ENCODE measurements at places on chromosomes 7 and 10.

- no peak for DNase-seq
These were observed 100.0 kb upstream of the KCTD7 start for GRCh38 chr7:66528652-66529051.

DNA sequence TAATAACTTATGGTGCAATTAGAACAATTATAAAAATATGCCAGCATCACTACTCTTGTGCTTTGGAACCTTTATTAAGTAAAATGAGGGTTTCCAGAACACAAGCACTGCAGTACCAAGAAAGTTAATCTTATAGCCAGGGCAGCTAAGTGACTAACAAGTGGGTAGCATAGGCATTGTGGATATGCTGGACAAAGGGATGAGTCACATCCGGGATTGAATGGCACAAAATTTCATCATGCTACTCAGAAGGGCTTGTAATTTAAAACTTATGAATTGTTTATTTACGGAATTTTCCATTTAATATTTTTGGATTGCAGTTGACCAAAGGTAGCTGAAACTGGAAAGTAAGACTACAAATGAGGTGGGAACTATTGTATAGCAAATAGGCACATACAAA, 250.6 kb downstream of the C7orf25 start:
- no peak for DNase-seq

- no peak for DNase-seq
These were observed 54.9 kb downstream of the SEMA3E start for GRCh38 chr7:83593921-83594475.

DNA sequence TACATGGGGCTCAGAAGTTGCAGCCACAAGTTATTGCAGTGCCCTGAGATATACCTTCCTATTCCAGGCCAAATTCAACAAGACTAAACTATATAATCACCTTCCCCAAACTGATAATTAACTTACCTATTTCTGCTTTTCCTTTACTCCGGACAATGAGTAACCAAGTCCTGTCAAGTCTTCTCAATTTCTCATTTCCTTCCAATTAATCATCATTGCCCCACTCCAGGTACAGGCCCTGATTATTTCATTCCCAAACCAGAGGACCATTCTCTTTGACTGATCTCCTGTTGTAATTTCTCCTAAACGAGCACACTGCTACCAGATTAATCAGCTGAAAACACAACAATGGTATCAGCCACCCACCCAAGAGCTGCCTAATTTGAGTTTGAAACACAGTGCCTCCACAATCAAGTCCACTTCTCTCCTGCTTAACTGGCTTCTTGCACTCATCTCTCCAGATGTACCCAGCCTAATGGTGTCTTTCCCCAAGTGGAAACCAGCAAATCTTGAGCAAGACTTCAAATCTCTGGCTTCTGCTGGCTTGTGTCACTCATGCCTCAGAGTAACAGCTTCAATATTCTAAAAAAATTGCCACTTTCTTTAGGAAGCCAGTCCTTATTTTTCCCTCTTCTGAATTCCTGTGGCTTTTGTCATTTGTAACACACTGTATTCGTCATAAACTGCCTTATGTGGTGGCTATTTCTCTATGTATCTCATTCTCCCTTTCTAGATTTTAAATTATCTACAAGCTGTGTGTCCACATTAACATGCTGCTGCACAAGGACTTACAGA, 89.1 kb downstream of the CDK6 start:
- DNase-seq: no peak

- DNase-seq: no peak
These were observed 104.5 kb upstream of the INSYN2A start for GRCh38 chr10:127300868-127301321.

GRCh38 chr10:73991884-73992245, 6.1 kb upstream of the VCL start:
- peak; percentile 68 for DNase-seq

- DNase-seq: no peak
These were observed 733.8 kb downstream of the PARD3 start for GRCh38 chr10:34081347-34081743.

DNA sequence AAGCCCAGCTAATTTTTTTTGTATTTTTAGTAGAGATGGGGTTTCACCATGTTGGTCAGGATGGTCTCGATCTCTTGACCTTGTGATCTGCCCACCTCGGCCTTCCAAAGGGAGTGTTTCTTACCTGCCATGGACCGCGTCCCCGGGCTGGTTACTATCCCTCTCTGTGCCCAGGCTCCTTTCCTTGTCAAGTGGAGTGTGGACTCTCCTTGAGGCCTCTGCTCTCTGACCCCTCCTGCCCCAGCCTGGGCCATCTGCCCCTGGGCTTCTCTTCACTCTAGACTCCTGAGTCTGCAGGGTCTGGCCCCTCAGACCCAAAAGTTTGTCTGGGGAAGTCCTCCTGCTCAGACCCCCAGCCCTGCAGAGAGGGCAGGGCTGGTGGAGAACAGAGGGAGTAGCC, 20.7 kb downstream of the NEURL1 start:
- DNase-seq: no peak

DNA sequence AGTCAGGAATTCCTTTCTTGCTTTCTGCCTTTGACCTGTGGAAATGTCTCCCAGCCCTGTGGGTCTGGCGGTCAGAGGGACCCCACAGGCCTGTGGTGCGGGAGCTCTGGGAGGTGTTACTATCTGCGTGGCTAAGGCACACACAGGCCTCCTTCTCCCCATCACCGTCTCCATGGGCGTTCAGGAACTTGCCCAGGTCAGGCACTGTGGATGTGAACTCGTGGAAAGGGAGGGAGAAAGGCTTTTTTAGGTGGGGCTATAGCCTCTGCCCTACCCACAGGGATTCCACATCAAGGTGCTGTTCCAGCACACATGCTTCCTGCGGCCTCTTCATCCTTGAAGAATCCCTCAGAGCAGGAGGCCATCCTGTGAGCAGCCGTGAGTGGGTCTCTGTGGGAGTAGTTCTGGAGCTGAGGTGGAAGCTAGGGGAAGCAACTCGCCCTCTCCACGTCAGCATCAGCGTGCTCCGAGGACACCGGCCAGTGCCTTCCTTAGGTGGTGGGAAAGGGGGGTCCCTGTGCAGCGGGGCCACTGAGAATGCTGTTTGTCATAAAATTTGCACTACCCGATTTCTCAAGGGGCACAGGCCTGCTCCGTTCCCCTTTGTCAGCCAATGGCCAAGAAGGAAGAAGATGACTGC, 7.5 kb upstream of the ATP6V0E2 start:
- DNase-seq: no peak

DNA sequence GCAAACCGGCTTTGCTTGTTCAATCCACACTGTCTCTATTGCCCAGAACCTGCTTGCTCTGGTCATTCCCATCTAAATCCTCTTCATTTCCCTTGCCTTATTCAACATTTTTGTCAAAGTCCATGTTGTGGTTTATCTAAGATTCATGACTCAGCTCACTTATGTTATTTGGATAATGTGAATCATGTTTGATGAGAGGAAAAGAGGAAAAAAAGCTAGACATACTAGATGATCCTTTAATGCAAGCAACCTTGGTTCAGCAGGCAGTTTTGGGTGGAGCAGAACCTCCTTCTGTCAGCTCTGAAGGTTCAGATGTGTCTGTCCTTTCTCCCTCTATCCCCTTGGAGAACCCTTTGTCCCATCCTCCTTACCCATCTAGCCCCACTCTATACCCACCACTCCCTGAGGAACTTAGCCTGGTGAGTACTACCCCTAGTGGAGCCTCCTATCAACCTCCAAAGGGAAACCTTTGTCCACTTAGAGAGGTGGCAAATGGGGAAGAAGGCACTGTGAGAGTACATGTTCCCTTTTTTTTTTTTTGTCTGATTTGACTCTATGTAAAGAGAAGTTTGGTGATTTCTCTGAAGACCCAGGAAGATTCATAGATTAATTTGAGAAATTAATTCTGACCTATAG, 2.1 kb upstream of the SAMD9L start:
- no peak for DNase-seq

DNA sequence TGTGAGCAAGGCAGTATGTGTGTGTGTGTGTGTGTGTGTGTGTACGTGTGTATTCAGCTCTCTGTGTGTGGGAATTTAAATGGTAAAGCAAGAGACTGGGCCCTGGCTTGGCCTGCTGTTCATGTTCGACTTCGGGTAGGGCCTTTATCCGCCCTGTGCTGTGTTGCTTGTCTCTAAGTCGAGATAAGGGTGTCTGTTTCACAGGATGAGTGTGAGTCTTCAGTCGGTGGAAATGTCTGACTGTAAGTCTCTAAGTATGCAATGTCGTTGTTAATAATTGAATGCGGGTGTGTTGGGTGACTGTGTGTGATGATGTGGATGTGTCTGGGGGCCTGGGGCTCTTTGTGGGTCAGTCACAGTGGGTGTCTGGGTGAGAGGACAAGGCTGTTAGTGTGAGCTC, 34.8 kb downstream of the HIF1AN start:
- DNase-seq: no peak

DNA sequence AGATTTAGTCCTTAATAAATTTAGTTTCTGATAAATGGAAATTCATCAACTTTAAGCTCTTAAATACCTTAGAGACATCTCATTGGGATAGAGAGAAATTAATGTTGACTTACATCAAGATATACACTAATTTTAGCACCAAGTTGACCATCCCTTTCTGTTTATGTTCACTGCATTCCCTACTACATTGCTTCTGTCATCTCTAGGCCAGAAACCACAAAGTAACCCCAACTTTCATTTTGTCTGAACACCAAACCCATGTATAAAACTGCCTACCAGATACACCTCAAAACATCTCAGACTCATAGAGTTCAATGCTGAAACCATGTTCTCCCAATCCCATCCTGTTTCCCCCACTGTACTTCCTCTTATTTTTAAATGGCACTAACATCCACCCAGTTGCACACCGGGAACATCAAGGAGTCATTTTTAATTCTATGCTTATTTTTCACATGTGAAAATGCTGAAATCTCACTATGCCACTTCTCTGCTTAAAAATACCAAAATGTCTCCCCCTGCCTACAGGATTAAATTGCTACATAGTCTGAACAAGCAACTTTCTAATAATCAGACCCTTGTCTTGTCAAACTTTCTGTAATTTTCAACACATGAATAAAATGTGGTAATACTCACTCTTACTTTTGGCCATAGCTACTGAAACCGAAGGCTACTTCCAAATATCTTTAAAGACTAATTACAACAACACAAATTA, 201.6 kb downstream of the SEMA3D start:
- DNase-seq: no peak

- DNase-seq: no peak
These were observed 24.3 kb downstream of the SLC25A28 start for GRCh38 chr10:99595770-99596465.

DNA sequence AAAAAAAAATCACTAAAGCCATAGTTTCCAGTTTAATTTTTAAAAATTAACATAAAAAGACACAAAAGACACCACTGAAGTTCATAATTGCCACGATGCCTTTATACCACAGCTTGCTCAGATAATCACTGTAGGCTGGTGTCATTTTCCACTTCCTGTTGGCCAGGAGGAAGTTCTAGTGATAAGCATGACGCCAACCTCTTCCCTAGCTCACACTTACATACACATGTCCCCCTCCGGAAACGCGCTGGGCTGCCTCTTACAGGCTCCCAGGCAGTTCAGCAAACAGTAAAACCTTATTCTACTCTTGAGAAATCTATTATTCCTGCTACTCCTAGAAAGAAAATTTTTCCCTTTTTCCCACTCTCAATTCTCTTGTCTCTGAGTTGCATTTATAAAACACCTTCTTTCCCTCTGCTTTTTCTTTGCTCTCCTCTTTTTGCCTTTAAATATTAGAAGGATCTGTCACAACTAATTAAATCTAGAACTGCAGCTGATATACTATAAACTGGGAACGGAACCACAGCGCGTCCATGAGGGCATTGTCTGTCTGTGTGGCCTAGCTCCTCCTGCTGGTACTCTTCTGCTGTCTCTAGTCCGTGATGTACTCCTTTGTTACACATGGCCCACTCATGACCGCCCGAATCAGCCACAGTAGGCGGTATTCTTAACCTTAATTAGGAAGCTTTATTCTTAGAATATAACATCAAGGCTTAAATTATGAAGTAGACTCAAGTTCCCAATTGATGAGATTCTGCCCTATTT, 664.9 kb downstream of the CNTNAP2 start:
- DNase-seq: no peak

- no peak for DNase-seq
These were observed 20.8 kb upstream of the OR2A5 start for GRCh38 chr7:144027974-144028373.

- peak; percentile 61 for DNase-seq
These were observed 1.7 kb upstream of the SPACDR start for GRCh38 chr7:100465702-100466311.

GRCh38 chr7:44103923-44104859, at the start of gene AEBP1:
TSS of gene AEBP1 (plus strand) at chr7:44104345. CDS start at chr7:44104666, 321 bp downstream.
- peak; percentile 82 for DNase-seq

GRCh38 chr10:13716081-13717071, 129.6 kb downstream of the PRPF18 start:
- DNase-seq: no peak

- no peak for DNase-seq
These were observed 603 bp upstream of the HECW1 start for GRCh38 chr7:43111630-43112458.

GRCh38 chr10:94299417-94299816, 63.3 kb downstream of the NOC3L start:
- DNase-seq: no peak

DNA sequence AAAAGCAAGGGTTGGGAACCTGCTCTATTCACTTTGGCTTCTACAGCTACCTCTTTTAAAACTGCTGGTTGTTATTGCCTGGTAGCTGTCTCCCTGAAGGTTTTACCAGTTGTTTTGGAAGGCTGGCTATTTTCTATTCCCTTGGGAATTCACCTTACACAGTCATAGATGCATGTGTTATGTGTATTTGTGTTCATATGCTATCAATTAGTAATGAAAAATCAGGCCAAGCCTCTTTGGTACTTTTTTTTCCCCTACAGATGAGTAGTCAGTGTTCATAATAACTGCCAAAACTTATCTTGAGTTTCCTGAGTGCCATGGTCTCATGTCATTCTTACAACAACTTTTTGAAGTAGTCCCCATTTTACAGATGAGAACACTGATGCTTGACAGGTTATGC, 738.0 kb upstream of the GALNT17 start:
- no peak for DNase-seq

DNA sequence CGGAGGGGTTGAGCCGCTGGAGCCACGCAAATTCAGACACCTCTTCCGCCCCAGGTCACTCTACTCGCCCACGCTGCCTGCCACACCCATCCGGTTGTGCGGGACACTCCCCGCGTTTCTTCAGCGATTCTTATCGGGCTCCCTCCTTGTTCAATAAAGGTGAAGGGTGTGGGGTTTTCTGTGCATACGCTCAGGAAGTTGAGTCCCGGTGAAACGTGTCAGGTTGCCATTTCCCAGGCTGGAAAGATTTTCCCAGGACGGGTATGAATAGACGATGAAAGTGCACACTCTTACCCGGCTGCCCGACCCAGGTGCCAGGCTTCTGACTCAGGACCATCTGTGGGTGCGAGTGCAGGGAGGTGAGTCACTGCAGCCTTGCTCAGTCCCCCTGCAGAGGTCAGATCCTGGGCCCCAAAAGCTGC, 22.0 kb downstream of the KLF6 start:
- DNase-seq: no peak

DNA sequence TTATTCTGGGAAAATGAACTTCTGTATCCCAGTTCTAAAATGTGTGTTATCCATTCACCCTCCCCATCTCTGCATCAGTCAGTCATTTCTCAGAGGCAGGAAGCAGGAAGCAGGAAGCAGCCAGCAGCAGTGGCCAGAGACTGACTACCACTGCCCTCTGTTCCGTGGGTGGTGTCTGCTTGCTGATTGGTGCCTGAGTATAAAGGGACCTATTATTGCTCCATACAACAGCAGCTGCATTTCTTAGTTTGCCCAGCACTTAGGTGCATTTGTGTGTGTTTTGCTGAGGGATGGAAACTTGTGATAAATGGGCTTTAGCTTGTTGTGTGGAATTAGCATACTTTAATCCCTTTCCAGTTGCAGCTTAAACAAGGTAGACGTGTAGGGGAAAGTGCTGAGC, 582.2 kb downstream of the SORCS1 start:
- DNase-seq: no peak

Measured in GM20000 (cell line).